Fibroblast of upper back skin (primary cell): ENCODE measurements at places on chromosomes 16 and 17.

DNA sequence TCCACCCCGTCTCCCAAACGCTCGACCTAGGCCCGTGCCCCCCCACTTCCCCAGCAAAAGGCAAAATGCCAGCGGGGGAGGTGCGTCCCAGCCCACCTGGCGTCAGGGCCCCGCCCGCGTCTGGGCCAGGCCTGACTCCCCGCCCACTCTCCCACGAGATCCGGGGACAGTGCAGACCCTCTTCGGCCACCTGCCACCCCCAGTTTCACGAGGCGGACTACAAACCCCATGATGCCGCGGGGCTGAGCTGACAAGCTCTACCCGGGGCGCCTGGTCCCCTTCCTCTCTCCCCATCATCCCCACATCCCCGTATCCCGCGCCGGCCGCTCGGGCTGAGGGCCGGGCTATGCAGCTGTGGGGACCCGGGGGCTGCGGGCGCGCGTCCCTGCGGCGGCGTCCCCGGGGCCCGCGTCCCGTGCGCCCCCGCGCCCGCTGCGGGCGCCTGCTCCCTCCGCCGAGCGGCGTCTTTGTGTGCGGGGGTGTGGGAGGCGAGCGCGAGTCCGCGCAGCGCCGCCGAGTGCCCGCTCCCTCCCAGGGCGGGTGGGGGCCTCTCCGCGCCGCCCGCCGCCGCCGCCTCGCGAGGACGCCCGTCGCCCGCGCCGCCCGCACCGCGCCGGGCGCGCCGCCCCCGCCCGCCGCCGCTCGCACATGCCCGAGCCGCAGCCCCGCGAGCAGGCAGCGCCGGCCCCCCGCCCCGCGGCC is at the start of gene ANKRD13B:
Gene ANKRD13B (plus strand): TSS at position 283 of the 702 bp plus-strand sequence. CDS start 490 bp downstream, outside the sequence.
- DNase-seq, result no peak

DNA sequence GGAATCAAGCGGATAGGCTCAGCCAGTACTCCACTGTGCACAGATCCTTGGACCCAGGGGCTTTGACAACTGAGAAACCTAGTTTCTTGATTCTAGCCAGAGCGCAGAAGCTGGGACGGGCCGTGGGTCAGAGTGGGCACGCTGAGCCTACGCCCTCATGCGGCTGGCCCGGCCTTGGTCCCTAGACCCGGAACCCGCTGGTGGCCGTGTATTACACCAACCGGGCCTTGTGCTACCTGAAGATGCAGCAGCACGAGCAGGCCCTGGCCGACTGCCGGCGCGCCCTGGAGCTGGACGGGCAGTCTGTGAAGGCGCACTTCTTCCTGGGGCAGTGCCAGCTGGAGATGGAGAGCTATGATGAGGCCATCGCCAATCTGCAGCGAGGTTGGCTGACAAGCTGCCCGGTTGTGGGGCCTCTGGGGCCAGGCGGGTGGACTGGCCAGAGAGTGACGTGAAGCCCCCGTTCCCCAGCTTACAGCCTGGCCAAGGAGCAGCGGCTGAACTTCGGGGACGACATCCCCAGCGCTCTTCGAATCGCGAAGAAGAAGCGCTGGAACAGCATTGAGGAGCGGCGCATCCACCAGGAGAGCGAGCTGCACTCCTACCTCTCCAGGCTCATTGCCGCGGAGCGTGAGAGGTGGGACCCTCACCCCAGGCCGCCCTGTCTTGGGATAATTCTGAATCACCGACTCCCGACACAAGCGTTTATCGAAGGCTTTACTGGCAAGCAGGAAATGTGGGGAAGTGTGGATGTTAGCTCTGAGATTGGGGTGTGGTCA is 946 bp downstream of the STUB1 start:
- peak; percentile 20 for DNase-seq

GRCh38 chr17:60901242-60901641 is 223.6 kb downstream of the BCAS3 start:
- peak; percentile 19 for DNase-seq

- DNase-seq, result no peak
These were observed 8.6 kb upstream of the KDM6B start for GRCh38 chr17:7825206-7825990.

DNA sequence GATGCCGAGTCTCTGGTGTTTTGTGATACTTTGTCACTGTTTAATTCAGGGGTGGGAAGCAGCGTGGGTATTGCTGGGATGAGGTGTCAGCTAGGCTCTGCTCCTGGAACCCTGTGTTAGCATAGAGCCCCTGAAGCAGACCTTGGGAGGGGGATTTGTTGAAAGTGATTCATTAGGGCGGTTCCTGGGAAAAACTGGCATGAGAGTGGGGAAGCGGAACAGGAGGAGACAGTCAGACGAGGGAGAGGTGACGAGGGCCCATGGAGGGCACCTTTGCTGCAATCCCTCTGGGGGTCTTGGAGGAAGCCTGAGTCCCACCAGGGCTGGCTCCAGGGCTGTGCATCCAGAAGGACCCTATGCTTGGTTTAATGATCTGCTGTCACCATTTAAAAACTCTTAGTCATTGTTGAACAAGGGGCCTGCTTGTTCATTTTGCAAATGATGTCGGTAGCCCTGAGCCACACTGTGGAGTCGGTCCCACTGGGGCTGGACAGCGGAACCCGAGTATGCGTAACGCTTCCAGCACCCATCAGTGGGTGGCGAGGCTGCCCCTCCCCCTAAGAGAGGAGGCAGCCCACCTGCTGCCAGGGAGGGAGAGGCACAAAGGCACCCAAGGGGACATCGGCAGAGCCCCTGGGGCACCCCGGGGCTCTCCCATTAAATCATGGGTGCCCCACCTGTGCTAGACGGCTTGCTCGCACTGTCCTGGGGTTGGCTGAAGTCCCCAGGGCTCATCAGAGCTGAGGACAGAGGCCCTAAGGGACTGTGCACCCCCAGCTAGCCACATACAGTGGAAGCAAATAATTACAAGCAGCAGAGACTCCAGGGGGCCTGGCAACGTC is 35.4 kb downstream of the WFDC1 start:
- DNase-seq, result no peak

GRCh38 chr16:12143447-12144172 is 167.1 kb downstream of the SNX29 start:
- DNase-seq, result no peak

GRCh38 chr16:26905336-26905735 is 161.4 kb upstream of the C16orf82 start:
- DNase-seq, result peak; percentile 61

GRCh38 chr17:32102172-32102571 is 40.1 kb upstream of the RHOT1 start:
- DNase-seq, result no peak

GRCh38 chr16:70370924-70371323 is 24.2 kb downstream of the DDX19A start:
- no peak for DNase-seq

DNA sequence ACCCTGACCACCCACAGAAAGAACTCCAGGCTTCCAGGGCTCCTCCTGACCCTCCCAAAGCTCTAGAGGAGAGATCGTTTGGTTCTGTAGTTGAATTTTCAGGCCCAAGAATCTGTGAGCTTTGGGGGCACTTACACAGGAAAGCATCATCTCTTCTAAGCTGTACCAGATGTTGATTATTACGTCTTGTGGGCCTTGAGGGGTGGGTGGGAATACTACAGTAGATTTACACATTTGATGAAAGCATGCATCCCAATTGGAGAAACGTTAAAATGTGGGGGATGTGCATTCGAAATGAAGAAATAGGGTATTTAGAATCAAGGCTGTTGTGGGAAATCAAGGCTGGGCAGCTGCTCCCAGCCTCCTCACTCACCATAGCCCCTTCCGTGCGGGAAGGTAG is 61.9 kb downstream of the MGAT5B start:
- DNase-seq, result peak; percentile 5

- no peak for DNase-seq
These were observed 15.8 kb downstream of the RAI1 start for GRCh38 chr17:17696882-17697633.

GRCh38 chr16:31568577-31569359 is 41.1 kb downstream of the AHSP start:
- DNase-seq, result peak; percentile 13

- DNase-seq, result peak; percentile 53
These were observed at the start of gene EFNB3 for GRCh38 chr17:7704601-7705268. EFNB3 (plus strand) TSS chr17:7705202; CDS start chr17:7705599, 397 bp downstream.

DNA sequence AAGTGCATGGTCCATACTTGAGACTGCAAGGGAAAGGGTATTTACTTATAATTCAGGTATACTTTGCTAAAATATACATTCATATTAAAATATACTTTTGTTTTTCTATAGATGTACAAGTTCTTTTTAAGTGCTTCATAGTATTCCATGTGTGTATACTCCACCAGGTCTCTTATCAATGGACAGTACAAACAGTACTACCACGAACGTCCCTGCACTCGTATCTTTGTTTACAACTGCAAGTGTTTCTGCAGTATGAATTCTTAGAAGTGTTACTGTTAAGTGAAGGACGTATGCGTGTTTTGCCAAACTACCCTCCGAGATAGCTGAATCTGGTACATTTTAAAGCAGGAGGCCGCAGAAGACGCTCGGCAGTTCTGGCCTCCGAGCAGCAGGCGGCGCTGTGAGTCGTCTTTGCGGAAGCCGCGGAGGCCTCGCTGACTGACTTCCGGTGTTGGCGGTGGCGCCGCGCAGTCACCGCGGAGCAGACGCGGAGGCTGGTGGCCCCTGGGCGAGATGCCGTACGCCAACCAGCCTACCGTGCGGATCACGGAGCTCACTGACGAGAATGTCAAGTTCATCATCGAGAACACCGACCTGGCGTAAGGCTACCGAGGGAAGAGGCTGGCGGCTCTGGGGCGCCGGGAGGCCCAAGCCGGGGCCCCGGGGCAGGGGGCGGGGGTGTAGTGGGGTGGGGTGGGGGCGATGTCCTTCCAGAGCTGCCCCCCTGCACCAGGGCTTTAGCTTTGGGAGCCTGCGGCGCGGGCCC is at the start of gene POLR2C:
Gene POLR2C (plus strand): TSS at position 471 of the 769 bp plus-strand sequence. CDS start 46 bp downstream, at position 517.
- peak; percentile 79 for DNase-seq

DNA sequence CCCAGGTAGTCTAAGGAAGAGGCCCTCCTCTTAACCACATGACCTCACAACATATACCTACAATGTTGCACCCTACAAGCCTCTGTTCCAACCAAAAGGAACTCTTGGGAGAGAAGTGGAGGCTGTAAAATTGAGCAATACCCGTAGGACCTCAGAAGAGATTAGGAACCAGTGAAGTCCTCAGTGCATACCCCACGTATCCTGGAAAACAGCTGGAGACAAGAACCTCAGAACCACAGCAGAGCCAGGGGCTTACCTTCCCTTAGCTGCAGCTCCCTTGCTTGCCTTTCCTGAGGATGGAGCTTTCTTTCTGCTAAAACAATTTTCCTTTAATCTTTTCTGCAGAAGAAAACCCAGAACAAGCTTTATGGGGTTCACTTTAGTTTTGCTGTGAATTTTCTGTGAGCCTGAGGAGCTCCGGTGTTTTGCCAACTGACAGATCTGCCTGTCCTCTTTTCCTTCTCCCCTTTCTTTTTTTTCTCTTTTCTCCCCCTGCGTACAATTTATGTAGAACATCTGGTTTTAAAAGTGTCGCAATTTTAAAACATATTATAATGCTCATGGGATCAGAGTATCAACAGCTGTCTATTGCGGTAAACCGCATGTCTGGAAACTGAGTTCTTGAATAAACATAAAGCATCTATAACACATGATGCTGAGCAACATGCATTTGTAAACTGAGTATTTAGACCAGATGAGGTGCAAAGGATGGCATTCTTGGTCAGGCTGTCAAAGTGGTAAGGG is 226.4 kb upstream of the MAF start:
- DNase-seq, result peak; percentile 30

GRCh38 chr16:55888546-55888945 is 13.4 kb upstream of the CES5A start:
- no peak for DNase-seq
